ENCODE measurements at places on chromosomes 3 and 15. TPM values are rescaled to one million over a fixed set of nuclear protein-coding genes. Genes with fewer than 3 reads are reported as not detected.

XYLB gene
- 5.8 TPM for total RNA-seq

STAC gene
- 11.9 TPM for total RNA-seq

DNA sequence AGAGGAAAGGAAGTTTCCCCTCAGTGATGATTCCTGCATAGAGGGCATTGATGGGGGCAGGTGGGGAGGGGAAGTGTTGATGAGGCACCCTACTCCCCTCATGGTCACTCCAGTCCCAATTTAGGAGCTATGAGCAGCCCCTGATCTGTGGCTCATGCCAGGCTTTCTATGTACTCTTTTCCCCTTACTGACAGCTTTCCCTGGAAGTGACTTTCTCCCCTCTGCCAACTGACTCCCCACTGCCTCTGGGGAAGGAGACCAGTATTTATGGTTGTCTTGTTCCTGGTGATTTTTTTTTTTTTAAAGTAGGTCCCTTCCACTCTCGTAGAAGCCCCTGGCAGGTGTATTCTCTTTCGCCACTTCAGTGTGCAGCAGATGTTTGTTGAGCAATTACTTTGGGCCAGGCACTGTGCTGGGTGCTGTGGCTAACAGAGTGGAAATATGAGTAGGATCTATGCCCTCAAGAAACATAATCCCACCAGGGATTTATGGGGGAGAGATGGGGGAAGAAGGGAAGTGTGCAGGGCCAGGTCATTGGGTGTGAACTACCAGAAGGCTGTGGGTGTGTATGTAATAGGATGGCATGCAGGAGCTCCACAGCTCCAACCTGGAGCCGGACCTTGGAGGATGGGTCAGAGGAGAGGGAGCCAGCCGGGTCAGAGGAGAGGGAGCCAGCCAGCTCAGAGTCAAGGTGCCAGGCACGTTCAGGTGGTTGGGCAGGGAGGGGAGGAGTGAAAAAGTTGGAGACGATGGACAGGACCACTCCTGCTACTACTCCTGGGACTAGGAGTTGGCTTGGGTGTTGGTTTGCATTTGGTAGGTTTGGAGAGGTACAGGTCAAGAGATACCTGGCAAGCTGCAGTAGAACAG, 3.5 kb downstream of the SMAD6 start:
- DNase-seq = no peak

GRCh38 chr15:58154769-58155168, 16.6 kb downstream of the AQP9 start:
- no peak for DNase-seq

GRCh38 chr3:16070707-16071106, 103.8 kb upstream of the GALNT15 start:
- DNase-seq = no peak

- no peak for DNase-seq
Observed at GRCh38 chr15:90400005-90400758, 12.1 kb downstream of the IQGAP1 start.

DNA sequence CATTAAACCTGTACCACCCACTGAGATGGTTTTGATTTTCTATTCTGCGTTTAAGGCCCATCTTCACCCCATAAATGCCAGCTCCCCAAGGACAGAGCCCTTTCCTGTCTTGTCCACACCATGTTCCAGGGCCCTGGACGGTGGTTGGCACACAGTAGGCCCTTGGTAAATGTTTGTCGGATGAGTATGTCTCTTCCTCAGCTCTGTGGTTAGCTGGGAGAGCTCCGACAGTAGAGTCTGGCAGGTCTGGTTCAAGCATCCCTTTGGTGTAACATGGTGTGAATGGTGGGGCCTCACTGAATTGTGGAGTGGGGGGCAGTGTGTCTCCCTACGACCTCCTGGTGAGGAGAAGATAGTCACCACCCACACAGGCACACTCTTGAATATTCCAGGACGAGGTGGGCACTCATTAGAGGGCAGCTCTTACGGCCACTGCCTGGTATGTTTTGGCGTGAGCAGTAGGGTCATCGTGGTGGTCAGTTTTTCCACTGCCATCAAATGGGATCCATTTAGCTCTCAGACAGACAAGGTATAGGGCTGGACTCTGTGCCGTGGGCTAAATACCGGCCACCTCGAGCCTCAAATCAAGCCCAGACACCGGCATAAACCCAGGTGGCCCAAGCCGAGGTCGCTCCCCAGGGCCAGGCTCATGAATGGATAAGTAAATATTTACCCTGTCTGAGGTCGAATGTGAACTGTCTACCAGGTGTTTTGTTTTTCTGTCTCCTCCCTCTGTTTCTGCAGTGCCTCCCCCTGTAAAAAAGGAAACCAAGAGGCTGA, 61.3 kb downstream of the SMAD3 start:
- DNase-seq = no peak

GRCh38 chr3:72383883-72384282, 464.4 kb downstream of the SHQ1 start:
- no peak for DNase-seq

DNA sequence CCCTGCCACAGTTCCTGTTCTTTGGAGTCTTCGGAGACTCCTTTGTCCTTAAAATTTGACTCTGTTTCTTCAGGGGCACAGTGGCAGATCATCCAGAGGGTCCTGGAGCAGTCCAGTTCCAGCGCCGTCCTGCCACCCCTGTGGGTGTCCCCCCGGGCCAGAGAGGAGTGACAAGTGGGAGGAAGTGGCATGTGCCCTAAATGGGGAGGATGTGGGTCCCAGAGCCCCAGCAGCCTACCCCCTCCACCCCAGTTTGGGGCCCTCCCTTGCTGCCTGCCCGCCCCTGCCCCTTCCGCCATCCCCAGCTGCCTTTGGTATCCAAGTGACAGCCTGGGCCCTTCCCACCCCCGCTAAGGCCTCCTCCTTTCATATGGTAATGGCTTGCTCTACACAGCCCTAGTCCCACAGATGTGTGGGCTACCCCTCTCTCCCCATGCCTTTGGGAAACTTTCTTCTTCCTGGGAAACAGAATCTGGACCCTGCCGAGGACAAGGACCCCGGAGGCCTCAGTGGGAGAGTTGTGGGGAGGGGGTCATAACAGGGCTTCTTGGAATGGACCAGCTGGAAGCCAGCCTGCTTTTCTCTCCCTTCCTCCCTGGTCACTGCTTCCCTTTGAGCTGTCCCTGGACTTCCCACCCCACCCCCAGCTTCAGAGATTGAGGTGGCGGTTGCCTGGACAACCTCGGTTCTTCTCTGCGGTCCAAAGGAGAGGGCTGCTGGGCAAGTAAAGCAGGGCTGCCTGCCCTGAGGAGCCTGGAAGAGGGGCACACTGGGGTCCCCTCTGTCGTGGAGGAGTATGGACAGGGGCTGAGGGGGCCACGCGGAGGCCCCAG, 43.2 kb downstream of the KLHL25 start:
- DNase-seq = no peak

DNA sequence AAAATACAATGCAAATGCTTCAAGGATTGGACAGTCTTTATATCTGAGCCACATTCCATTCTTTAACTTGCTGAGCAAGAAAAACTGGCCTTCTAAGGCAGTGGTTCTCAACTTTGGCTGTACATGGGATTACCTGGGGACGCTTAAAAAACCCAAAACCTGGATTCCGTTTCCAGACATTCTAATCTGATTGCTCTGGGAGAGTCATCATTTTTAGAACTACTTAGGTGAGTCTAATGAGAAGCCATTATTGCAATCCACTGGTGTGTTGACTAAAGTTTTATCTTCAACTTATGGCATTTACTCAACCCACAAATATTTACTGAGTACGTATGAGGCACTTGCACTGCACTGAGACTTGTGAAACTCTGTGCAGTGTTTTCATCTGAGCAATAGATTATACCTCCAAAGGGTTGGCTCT, 195.7 kb upstream of the ATP11B start:
- DNase-seq = no peak

GRCh38 chr3:126033051-126033745, 50.7 kb downstream of the SLC41A3 start:
- peak; percentile 5 for DNase-seq

Data from mucosa of gallbladder (tissue), 1 donor.